ENCODE measurements at places on chromosomes 5 and 9.

GRCh38 chr5:171595801-171596231, 176.4 kb downstream of the FGF18 start:
- no peak for DNase-seq

GRCh38 chr5:66416698-66417097, 179.5 kb upstream of the MAST4 start:
- DNase-seq: no peak

GRCh38 chr5:77869116-77869798, 93.1 kb upstream of the TBCA start:
- no peak for DNase-seq

DNA sequence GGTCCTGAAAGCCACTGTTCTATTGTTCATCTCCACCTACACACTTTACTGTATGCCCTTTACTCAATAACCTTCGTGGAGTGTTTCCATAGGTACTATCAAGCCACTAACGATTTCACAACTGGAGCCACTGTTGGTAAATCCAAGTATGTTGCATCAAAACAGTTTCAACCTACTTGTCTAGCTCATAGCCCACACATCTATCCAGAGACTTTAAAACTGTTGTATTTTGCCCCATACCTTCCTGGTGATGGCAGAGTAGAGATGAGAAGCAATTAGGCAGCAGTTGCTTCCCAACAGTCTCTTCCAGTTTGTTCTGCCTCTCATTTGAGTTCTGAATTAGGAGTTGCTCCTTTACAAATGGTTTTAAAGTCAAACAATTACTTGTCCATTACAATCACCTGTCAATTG, 607 bp downstream of the FAXDC2 start:
- no peak for DNase-seq

GRCh38 chr5:42951293-42951840, 88.8 kb downstream of the ANXA2R start:
- no peak for DNase-seq

GRCh38 chr9:110752766-110753165, 84.2 kb downstream of the MUSK start:
- no peak for DNase-seq

- no peak for DNase-seq
These were observed 3.9 kb upstream of the LPCAT1 start for GRCh38 chr5:1527533-1528205.

DNA sequence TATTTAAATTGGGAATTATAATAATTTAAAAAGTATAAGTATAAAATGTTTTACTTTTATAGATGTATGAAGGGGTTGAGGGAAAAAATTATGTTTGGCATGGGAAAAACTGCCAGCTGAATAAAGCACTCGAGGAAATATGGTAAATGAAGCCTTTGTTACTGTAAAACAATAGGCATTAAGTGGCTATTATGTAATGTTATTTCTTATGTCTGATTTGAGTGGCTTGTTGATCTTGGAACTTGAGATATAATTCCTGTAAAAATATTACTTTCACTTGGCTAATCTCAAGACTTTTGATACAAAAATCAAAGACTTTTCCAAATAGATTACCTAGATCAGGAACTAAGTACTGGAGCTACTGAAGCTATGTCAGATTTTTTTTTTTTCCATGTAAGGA, 182.9 kb downstream of the CD180 start:
- no peak for DNase-seq
